CD8-positive, alpha-beta T cell (primary cell): ENCODE measurements at places on chromosomes 2 and 18.

DNA sequence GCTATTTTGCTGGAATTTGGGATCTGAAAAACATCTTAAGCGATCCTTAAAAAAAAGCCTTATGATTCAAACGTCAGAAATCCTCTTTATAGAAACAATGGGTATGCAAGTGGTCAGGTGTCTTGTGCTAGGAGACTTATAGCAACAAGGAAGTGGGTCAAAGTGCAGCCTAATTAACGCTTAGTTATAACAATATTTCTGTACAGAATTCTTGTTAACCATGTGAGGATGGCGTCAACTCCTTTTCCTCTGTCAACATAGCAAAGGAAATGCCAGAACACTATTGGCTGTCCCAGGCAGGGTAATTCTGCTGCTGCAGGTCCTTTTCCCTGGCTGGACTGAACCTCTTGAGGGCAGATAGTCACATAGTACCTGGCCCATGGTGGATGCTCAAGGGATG is 189.4 kb downstream of the MSH2 start:
- DNase-seq = no peak

DNA sequence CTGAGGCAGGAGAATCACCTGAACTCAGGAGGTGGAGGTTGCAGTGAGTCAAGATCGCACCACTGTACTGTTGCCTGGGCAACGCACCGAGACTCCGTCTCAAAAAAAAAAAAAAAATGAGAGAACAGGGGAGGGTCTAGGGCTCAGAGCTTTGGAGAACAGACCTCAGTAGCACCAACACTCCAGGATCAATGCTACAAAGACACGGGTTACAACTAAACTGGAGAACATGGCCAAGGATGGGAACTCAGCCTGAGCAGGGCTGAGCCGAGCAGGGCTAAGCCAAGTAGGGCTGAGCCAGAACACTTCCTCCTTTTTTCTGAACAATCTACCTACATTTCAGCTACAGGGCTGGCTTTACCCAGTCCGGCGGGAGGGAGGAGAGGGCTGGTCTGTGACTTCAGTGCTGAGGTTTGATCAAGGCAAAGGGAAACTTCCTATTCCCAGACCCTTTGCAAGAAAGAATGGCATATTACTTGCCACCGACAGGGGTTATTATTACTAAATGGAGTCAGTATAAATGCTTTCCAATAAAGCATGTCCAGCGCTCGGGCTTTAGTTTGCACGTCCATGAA is 2.9 kb upstream of the CASP8 start:
- peak; percentile 48 for DNase-seq

- DNase-seq = no peak
These were observed 42.7 kb upstream of the TAF1B start for GRCh38 chr2:9800639-9800974.

- DNase-seq = no peak
These were observed at the start of gene ATP8B1 for GRCh38 chr18:57803103-57803969. Gene ATP8B1 (minus strand): TSS chr18:57803315. CDS start chr18:57731807, 71,508 bp downstream.

- DNase-seq = no peak
These were observed 3.5 kb upstream of the B3GNT7 start for GRCh38 chr2:231391981-231392380.

DNA sequence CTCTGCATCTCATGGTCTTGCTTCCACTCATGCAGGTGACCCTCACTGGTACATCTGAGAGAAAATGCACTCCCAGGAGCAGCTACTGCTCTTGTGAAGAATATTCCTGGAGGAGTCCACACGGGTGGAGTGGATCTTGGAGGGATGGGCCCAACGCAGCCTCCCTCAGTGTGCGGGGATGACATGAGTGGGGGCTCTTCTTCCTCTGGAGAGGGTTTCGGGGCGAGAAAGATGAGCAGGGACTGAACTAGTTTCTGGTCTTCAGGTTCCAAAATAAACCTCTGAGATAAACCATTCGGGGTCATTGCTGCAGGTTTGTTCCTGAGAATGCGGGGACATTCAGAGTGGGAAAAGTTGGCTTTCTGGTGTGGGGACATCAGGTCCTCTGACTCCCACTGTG is 39.1 kb downstream of the COPS8 start:
- DNase-seq = no peak

DNA sequence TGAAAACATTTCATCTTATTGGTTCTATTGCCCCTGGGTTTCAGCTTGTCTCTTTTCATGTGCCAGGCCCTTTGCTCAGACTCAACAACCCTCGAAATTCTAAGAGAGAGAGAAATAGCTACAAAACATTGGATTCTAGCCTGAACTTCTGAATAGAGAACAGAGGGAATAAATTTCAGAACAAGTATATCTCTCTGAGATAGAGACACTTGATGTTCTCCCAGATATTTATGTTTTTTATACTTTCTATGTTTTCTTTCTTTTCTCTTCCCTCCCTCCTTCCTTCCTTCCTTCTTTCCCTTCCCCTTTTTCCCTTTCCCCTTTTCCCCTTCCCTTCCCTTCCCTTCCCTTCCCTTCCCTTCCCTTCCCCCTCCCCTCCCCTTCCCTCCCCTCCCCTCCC is 279.5 kb upstream of the SPRED2 start:
- DNase-seq = no peak

- DNase-seq = no peak
These were observed 36.8 kb upstream of the MAPRE3 start for GRCh38 chr2:26933431-26934334.
